ENCODE measurements at places on chromosomes 1 and 21.

DNA sequence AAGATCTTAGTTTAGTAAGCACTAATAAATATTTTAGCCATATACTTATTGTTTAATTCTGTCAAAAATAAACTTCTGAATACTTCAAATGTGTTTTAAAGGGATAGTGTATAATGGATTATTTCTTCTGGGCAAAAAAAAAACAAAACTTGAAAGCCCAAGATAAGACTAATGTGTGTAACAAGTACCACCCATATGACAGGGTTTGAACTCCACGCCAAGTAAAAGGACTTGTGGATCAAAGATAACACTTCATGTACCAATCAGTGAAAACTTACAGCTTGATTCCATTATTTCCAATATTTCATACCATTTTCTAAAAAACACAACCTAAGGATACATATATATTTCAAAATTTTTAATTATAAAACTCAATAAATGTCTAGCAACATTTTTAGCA is 59.5 kb downstream of the DENND1B start:
- DNase-seq: no peak

- DNase-seq: no peak
Measured at GRCh38 chr1:106465666-106466065, 590.8 kb upstream of the PRMT6 start.

GRCh38 chr1:212247179-212247721 is 38.0 kb upstream of the PPP2R5A start:
- no peak for DNase-seq

DNA sequence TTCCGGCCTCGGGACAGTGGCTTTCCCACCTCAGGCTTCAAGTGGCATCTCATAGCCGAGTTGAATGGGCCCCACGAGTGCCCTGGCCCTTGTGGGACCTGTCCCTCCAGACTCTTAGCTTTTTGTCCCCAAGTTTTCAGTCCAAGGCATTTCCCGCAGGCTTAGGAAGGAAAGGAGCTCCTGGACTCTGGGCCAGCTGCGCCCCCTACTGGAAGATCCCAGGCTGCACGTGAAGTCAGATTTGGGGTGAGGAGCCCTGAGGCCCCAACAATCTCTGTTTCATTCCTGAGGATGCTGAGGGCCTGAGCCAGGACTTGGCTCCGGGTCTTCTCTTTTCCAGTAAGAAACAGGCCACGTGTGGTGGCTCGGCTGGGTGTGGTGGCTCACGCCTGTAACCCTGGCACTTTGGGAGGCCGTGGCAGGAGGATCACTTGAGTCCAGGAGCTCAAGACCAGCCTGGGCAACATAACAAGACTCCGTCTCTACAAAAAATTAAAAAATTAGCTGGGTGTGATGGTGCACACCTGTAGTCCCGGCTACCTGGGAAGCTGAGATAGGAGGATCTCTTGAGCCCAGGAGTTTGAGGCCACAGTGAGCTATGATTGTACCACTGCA is 67.4 kb downstream of the ARHGEF10L start:
- DNase-seq: peak; percentile 70

DNA sequence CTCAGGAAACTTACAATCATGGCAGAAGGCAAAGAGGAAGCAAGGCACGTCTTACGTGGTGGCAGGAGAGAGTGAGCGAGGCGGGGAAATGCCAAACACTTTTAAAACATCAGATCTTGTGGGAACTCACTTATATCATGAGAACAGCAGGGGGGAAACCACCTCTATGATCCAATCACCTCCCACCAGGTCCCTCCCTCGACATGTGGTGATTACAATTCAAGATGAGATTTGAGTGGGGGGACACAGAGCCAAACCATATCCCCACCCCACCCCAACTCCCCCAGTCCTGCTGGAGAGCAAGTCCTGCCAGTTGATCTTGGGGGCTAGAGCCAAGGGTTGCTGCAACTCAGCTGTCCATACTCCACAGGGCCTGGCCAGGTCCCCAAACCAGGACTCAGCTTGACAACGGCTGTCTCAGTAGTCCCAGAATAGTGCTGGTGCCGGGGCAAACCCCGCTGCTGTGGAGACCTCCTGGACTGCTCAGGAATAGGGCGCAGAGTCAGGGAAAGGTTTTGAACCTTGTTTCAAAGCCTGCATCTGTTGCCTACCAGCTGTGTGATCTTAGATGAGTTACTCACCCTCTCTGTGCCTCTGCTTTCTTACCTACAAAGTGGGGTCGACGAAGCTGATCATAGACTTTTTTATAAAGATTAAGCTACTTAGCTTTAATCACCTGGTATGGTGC is 79.5 kb downstream of the STUM start:
- DNase-seq: peak; percentile 50

- no peak for DNase-seq
Measured at GRCh38 chr1:193754732-193755427, 568.5 kb upstream of the B3GALT2 start.
